CD8-positive, alpha-beta memory T cell (primary cell): ENCODE measurements at places on chromosomes 12 and 14.
A peak's percentile ranks its signal among the peaks of the same experiment; 100 is the strongest.

GRCh38 chr12:120470150-120470784 is 719 bp upstream of the SRSF9 start:
- peaks cover 16% of the 10 kb centered on the region for H3K36me3 ChIP-seq
- H3K27ac ChIP-seq = peak overlapping the region; percentile 73
- H3K27me3 ChIP-seq = no peaks in the 10 kb centered on the region
- H3K4me3 ChIP-seq = peak overlapping the region; percentile 86

- peak overlapping the region; percentile 86 for H3K4me3 ChIP-seq
- H3K4me1 ChIP-seq = peaks cover 11% of the 10 kb centered on the region
- peak overlapping the region; percentile 72 for H3K27ac ChIP-seq
These were observed 8.4 kb downstream of the HOXC8 start for GRCh38 chr12:54017027-54017788.

GRCh38 chr12:43098766-43099550 is 453.0 kb downstream of the ADAMTS20 start:
- DNase-seq = no peak
- no peaks in the 10 kb centered on the region for H3K27me3 ChIP-seq
- no peak overlapping the region for H3K4me3 ChIP-seq

DNA sequence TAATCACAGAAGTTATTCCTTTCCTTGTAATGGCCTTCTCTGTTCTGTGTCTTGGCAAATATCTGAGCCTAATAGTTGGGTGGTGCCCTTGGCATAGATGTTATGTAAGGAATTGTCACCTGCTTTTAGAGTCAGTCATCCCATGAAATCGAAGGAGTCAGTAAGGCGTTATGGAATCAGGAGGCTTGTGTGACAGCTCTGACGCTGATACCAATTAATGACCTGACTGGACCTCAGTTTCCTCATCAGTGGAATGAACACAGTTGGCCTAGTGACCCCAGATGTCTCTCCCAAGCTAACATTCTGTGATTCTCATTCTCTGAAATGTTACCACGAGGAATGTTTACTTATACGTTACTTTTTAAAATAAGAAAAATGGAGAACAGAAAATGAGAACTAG is 32.1 kb downstream of the TXNRD1 start:
- no peaks in the 10 kb centered on the region for H3K27me3 ChIP-seq
- H3K27ac ChIP-seq = no peak overlapping the region
- no peak overlapping the region for H3K4me3 ChIP-seq

- no peaks in the 10 kb centered on the region for H3K36me3 ChIP-seq
- H3K4me1 ChIP-seq = no peaks in the 10 kb centered on the region
- no peaks in the 10 kb centered on the region for H3K27me3 ChIP-seq
- H3K4me3 ChIP-seq = no peak overlapping the region
- DNase-seq = no peak
- no peak overlapping the region for H3K27ac ChIP-seq
These were observed 66.8 kb downstream of the ADGRD1 start for GRCh38 chr12:131020326-131021153.

- H3K36me3 ChIP-seq = no peaks in the 10 kb centered on the region
- no peak overlapping the region for H3K4me3 ChIP-seq
- DNase-seq = no peak
- H3K27ac ChIP-seq = no peak overlapping the region
- H3K27me3 ChIP-seq = no peaks in the 10 kb centered on the region
- no peaks in the 10 kb centered on the region for H3K4me1 ChIP-seq
These were observed 30.0 kb upstream of the WSCD2 start for GRCh38 chr12:108099073-108099472.

DNA sequence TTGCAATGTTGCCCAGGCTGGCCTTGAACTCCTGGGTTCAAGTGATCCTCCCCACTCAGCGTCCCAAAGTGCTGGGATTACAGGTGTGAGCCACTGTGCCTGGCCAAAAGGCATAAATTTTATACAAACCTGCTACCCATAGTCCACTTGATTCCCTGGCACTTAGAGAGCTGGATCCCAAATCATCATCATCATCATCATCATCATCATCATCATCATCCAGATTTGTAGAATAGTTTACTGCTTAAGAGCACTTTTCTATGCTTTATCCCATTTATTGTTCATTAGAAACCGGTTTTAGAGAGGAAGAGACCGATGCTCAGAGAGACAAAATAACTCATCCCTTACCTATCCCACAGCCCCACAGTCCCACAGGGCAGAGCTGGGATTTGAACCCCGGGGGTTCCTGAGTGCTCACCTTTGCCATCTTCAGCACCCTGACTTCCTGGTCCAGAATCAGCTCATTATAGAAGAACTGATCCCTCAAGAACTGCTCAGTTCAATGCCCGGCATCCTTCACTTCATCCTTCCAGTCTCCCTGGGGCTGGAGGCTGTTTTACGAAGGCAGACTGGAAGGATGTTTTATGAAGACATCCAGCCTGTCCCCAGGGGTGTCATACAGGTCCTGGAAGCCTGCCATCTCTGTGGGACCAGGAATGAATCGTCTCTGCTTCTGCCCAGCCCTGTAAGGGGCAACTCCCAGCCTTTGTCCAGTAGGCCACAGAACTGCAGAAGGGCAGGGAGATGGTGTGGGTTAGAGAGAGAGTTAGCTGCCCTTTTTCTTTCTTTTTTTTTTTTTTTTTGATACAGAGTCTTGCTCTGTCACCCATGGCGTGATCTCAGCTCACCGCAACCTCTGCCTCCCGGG is 20.2 kb upstream of the OASL start:
- no peak overlapping the region for H3K4me3 ChIP-seq
- no peak for DNase-seq
- H3K36me3 ChIP-seq = no peaks in the 10 kb centered on the region
- peaks cover 8% of the 10 kb centered on the region for H3K4me1 ChIP-seq
- H3K27ac ChIP-seq = no peak overlapping the region

GRCh38 chr14:61663312-61663979 is 31.9 kb upstream of the HIF1A start:
- no peaks in the 10 kb centered on the region for H3K27me3 ChIP-seq
- peak overlapping the region; percentile 5 for H3K27ac ChIP-seq
- H3K4me3 ChIP-seq = peak overlapping the region; percentile 42
- peak; percentile 19 for DNase-seq
- peaks cover 71% of the 10 kb centered on the region for H3K4me1 ChIP-seq

DNA sequence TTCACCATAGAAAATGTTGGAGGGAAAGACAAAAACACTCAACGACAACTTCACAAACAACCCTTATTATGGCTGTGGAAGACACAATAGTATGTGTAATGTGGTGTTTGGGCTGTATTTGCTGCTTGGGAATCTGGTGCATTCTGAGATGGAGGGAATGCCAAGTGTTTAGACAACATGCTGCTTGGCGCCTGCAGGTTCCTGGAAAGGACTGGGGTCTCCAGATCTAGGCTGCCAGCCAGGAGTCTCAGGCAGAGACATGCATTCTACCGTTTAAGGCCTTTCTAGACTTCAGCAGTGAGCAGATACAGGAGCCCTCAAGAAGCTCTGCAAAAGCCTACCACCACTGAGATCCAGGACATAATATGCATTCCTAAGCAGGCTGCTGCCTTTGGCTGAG is 418.7 kb downstream of the NRXN3 start:
- no peak overlapping the region for H3K4me3 ChIP-seq
- H3K27ac ChIP-seq = no peak overlapping the region
- H3K4me1 ChIP-seq = no peaks in the 10 kb centered on the region
- H3K36me3 ChIP-seq = no peaks in the 10 kb centered on the region
- no peaks in the 10 kb centered on the region for H3K27me3 ChIP-seq

- H3K36me3 ChIP-seq = no peaks in the 10 kb centered on the region
- H3K27ac ChIP-seq = no peak overlapping the region
- H3K4me1 ChIP-seq = no peaks in the 10 kb centered on the region
- H3K4me3 ChIP-seq = no peak overlapping the region
- no peaks in the 10 kb centered on the region for H3K27me3 ChIP-seq
- no peak for DNase-seq
These were observed 400.2 kb downstream of the TMEM121 start for GRCh38 chr14:105926373-105927095.

DNA sequence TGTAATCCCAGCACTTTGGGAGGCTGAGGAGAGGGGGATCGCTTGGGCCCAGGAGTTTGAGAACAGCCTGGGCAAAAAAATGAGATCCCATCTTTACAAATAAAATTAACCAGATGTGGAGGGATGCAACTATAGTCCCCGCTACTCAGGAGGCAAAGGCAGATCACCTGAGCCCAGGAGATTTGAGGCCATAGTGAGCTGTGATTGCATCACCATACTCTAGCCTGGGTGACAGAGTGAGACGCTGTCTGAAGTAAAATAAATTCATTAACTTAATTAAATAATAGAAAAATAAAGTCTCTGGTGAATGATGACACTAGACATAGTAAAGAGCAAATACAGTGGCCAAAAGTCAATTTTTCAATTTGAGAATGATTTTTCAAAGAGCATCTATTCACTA is 16.1 kb upstream of the PLEKHA5 start:
- H3K27ac ChIP-seq = no peak overlapping the region
- no peaks in the 10 kb centered on the region for H3K36me3 ChIP-seq

GRCh38 chr12:99223579-99223978 is 424.0 kb upstream of the GARIN6 start:
- H3K4me3 ChIP-seq = no peak overlapping the region
- H3K27ac ChIP-seq = no peak overlapping the region
- no peaks in the 10 kb centered on the region for H3K36me3 ChIP-seq

DNA sequence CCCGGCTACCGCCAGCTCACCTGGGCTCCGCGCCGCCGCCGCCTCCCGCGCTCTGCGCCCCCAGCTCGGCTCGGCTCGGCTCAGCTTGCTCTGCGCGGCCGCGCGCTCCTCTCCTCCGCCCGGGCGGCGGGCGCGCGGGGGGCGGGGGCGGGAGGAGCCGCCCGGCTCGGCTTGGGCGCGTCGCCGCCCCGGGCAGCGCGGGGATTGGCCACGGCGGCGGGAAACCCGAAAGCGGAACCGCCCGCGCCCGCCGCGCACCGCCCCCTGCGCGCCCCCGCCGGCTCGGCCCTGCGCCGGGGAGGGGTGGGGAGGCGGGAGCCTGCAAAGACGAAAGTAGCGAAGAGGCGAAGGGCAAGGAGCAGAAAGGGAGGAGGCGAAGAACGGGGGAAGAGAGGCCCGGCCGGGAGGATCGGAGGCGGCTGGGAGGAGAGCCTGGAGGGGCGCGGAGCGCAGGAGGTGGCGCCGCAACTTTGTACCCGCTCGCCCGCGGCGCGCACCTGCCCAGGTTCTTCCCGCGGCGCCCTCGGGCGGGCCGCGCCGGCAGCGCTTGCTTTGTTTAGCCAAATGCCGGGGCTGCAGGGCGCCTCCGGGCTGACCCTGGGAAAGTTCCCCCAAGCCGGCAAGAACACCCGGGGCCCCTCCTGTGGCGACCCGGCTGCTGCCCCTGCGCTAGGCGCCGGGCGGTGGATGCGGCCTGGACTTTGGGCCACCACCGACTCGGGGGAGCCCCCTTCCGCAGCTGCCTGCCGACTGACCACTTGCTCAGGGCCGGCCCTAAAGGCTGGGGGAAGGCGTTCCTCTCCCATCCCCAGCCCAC is at the start of gene CAMKK2:
TSS of gene CAMKK2 (minus strand) at position 92 of the 817 bp plus-strand sequence. CDS start 22,183 bp downstream, outside the sequence.
- peak; percentile 90 for DNase-seq
- peak within 1 kb of the TSS; percentile 64 for H3K27ac ChIP-seq
- H3K4me3 ChIP-seq = peak within 1 kb of the TSS; percentile 81
- H3K27me3 ChIP-seq = no peaks in the 10 kb centered on the region

DNA sequence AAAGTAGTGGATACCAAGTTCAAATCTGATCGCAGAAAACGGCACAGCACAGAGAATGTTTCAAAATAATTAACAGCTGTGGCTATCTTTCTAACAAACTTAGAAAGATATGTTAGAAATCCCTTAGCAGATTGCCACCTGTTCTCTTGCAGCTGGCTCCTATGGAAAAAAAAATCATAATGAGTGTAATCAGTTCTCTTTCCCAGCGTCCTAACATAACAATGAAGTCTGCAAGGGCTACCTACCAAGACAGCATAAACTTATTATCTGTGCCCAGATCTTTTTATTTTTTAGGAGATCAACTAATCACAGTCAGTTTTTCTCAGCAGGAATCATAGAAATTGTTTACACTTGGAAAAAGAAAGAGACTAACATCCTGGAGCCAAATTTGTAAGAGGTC is 358.6 kb upstream of the FOXG1 start:
- H3K36me3 ChIP-seq = no peaks in the 10 kb centered on the region
- no peak overlapping the region for H3K4me3 ChIP-seq
- no peak for DNase-seq

GRCh38 chr14:70624972-70625371 is 16.7 kb upstream of the TTC9 start:
- no peaks in the 10 kb centered on the region for H3K27me3 ChIP-seq
- H3K4me3 ChIP-seq = no peak overlapping the region
- no peaks in the 10 kb centered on the region for H3K36me3 ChIP-seq
- H3K4me1 ChIP-seq = no peaks in the 10 kb centered on the region
- DNase-seq = no peak

- H3K4me1 ChIP-seq = no peaks in the 10 kb centered on the region
- H3K27ac ChIP-seq = no peak overlapping the region
- H3K4me3 ChIP-seq = no peak overlapping the region
These were observed 25.8 kb upstream of the STRAP start for GRCh38 chr12:15856097-15856982.

DNA sequence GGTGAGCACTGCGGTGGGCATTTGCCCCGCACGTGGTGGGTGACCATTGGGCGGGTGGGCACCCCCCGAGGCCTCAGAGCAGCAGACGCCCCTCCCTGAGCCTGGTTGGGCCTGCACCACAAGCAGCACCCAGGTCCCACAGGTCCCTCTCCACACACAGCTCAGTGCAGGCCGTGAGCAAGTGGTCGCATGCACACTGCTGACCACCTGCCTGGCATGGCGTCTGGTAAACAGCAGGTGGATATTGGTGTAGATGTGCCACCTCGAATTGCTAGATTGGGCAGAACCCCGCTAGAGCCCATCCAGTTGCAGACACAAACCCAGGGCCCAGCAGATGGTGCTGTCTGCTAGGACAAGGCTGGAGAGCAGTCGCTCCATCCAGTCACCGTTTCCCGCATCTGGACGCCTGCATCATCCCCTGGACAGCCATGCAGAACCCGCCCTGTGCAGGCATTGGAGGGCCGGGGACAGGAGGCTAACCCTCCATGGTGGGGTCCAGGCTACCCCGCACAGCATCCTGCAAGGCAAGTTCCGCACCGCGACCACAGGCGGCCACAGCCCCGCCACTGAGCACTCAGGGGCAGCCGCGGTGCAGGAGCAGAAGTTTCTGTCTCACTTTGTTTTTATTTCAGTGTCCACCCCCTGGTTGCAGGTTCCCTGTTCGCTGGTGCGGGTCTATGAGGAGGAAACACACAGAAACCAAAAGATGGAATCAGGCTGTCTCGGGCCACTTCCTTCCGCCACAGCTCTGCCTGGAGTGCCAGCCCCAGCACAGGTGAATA is 45.6 kb upstream of the RIMBP2 start:
- DNase-seq = peak; percentile 69
- H3K4me3 ChIP-seq = peak overlapping the region; percentile 42
- H3K27me3 ChIP-seq = no peaks in the 10 kb centered on the region
- no peaks in the 10 kb centered on the region for H3K36me3 ChIP-seq

GRCh38 chr12:128671528-128672042 is 152.2 kb downstream of the SLC15A4 start:
- DNase-seq = no peak
- H3K27ac ChIP-seq = no peak overlapping the region
- no peaks in the 10 kb centered on the region for H3K27me3 ChIP-seq
- H3K4me3 ChIP-seq = no peak overlapping the region
- no peaks in the 10 kb centered on the region for H3K4me1 ChIP-seq
